ENCODE measurements at places on chromosomes 11 and 22.

DNA sequence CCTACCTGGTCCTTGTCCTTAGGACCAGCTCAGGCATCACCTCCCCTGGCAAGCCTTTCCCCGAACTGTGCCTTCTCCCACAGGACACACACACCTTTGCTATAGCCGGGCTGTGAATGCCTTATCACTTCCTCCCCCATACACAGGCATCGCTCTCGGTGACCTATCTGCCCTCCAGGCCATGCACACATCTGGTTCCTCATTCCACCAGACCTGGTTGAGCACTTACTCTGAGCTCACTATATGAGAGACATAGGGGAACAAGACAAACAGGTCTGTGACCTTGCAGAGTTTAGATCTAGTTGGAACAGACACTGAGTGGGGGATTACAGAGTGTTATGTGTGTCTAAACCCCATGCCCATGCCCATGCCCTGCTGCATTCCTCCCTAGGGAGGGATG, 3.1 kb upstream of the BCR start:
- DNase-seq, result no peak

DNA sequence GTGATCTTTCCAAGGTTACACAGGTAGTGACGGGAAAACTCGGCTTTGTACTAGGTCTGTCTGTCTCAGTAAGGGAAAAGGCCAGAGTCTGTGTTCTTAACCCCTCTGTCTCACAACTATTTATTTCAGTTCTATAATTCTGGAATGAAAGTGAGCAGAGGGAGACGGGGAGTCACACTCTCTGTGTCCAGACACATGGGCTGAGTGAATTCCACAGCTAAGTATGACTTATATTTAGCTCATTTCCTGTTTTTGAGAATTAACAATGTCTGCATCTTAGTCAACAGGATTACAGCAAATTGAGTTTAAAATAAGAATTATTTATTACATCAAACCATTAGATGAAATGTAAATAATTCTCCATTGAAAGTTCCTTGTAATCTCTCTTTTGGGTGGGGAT, 62.5 kb upstream of the OR4B1 start:
- no peak for DNase-seq

DNA sequence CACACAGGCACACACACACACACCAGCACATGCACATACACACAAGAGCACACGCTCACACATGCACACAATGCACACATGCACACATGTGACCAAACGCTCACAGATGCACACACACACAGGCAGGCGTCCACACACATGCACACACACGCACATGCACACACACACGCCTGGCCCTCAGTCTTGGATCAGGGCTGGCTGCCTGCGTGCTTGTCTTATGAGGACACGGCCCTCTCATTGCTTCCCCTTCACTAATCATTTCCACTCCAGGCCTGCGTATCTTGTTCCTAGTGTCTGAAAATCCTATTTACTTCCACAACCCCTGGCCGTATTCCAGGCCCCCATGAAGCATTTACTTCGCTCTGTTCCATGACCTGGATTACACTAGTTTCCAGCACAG, 740.5 kb downstream of the BRD1 start:
- no peak for DNase-seq

GRCh38 chr11:776263-776560, 1.1 kb downstream of the GATD1 start:
- no peak for DNase-seq

GRCh38 chr11:42003801-42004200, 544.3 kb upstream of the LRRC4C start:
- DNase-seq, result no peak

DNA sequence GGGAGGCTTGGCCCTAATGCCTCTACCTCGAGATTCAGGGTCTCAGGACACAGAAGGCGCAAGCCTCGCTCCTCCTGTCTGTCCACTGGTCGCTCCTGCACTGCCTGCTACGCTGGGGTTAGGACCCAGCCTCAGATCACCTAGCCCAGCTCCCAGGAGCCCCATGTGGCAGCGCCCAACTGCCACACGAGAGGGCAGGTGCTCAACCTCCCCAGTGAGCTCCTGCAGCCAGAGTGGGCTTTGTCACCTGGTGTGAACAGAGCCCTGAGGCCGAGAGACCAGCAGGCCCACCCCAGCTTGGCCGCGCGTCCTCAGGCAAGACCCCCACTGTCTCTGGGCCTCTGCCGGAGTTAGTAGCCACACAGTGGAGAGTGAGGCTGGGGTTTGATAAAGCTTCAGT, 21.7 kb upstream of the PPARA start:
- no peak for DNase-seq

DNA sequence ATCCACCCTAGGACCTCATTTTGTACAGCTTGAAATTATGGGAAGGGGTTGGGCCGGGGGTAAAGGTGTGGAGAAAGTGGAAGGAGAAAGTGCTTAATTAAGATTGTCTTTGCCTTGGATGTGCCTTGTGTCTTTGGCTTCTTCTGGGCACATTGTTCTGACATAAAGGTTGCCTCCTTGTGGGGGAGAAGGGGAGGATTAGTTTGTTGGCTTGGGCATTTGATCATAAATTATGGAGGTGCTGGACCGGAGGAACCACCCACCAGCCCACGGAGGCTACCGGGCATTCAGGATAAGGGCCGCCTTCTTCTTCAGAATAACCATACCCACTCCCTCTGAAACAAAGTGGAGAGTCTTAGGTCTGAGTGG, 1.3 kb downstream of the PAFAH1B2 start:
- DNase-seq, result no peak

DNA sequence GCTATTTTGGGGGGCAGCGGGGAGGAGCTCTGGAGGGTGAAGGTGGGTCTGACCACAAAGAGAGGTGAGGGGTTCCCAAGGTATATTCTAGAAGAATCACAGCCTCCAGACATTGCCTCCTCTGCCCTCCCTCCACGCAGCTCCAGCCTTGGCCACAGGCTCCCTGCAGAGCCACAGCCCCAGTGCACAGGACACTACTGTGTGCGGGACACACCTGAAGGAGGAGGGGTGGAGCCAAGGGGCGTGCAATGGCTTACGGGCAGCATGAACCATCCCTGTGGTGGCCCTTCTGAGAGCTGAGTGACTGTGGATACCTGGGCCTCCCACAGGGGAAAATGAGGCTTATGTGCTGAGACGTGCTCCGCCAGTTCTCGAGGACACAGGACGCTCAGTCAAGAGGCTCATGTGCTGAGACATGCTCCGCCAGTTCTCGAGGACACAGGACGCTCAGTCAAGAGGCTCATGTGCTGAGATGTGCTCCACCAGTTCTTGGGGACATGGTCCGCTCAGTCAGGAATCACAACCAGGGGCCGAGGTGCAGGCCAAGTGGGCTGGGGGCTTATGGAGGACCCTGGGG, 417.3 kb downstream of the SHANK2 start:
- DNase-seq, result no peak

GRCh38 chr11:78295347-78295746, 106.6 kb downstream of the USP35 start:
- DNase-seq, result no peak

GRCh38 chr11:94469416-94469815, 24.2 kb downstream of the MRE11 start:
- no peak for DNase-seq

GRCh38 chr11:63961608-63962412, 12.6 kb upstream of the COX8A start:
- peak; percentile 48 for DNase-seq

GRCh38 chr11:80733790-80734189, 1293.0 kb upstream of the TENM4 start:
- DNase-seq, result no peak

GRCh38 chr22:42699281-42699975, 21.2 kb downstream of the A4GALT start:
- DNase-seq, result no peak

- DNase-seq, result no peak
Measured at GRCh38 chr11:26992031-26992541, 1.8 kb upstream of the FIBIN start.

DNA sequence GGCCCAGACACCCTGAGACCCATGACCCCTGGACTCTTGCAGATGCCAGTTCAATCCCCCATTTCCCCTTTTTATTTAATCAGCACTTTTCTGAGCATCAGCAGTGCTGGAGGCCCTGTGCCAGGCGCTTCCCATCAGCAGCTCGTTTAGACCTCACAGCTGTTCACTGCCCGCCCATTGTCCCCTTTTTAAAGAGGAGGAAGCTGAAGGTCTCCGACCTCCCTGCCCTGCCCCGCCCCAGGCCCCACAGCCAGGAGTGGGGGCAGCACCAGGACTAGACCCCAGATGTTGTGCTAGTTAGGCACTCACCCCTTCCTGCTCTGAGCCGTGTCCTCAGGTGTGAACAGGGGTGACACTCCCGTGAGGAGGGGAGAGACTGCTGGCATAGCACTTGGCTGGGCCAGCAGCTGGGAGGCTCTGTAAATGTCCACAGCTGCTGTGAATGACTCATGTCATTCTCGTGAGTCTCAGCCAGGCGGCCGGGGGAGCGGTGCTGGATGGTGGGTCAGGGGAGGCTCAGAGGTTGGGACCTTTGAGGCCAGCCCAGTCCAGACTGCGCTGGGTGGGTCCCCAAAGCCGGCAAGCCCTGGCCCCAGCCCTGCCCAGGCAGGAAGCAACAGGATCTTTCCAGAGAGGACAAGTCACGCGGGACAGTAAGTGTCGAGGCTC, 19.9 kb downstream of the EMID1 start:
- no peak for DNase-seq

GRCh38 chr11:1989953-1990352, 7.7 kb downstream of the H19 start:
- no peak for DNase-seq

- DNase-seq, result no peak
Measured at GRCh38 chr11:17703951-17704350, 15.4 kb upstream of the MYOD1 start.

DNA sequence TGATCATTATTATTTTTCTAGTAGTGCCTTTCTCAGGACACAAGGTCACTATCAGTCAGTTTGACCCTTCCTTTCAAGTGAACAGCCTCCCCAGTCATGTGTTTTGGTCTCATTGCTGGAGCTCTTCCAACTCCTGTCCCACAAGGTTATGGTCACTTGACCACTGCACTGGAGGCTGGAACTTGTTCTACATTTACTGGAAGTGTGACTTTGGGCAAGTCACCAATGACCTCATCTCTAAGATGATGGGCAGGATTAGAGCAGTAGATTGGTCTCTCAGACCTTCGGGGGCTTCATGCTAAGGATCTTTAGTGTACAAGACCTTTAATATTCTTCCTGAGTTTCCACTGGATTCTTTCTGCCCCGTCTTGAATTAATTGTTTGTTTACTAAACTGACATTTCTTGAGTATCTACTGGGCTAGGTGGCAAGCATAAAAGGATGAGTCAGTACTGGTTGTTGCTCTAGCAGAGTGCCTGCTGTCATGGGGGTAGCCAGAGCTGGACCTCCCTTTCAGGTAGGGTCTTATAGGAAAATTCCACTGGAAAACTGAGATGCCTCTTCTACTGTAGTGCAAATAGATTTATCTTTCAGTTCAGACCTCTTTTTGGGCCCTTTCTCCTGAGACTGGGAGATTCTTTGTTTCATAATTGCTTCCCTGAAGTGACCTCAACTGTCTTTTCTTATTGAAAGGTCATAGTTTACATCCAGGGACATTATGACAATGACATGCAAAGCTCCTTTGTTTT, 106.8 kb downstream of the GRAMD1B start:
- no peak for DNase-seq
